Activated naive CD4-positive, alpha-beta T cell treated with anti-CD3 and anti-CD28 coated beads, Interleukin-2, amount 10 ng/mL, durations not matched to agents 7 days and 5 days (primary cell): ENCODE measurements at places on chromosomes 16 and 17.

DNA sequence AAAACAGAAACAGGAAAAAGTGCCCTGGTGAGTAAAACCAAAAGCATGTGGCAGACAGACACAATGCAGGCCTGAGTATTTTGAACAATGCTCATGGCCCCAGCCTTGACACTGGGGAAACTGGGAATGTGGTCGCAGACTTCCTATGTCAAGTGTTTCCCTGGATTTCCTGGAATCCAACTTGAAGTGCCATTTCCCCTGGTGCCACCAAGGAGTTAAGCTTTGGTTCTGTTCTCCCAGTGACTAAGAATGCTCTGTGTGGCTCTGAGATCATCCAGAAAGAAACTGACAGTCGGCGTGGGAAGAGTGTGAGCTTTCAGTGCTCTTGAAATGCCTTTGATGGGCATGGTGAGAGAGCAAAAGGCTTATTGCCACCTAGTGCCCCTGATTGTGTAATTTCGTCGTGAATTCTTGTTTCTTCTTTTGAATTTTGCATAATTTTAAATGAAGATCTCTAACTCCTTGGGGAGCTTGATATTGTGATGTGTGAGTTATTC, 96.0 kb downstream of the YPEL2 start:
- peaks cover 5% of the 10 kb centered on the region for H3K27me3 ChIP-seq
- H3K4me3 ChIP-seq: no peak overlapping the region
- H3K4me1 ChIP-seq: peaks cover 10% of the 10 kb centered on the region
- no peak overlapping the region for H3K27ac ChIP-seq
- H3K36me3 ChIP-seq: no peaks in the 10 kb centered on the region
- peak; percentile 35 for DNase-seq

GRCh38 chr16:31569360-31569717, 41.6 kb downstream of the AHSP start:
- peaks cover 3% of the 10 kb centered on the region for H3K4me1 ChIP-seq
- no peak for DNase-seq
- H3K27ac ChIP-seq: no peak overlapping the region
- no peak overlapping the region for H3K4me3 ChIP-seq
- H3K36me3 ChIP-seq: peaks cover 2% of the 10 kb centered on the region
- H3K27me3 ChIP-seq: peaks cover 59% of the 10 kb centered on the region

DNA sequence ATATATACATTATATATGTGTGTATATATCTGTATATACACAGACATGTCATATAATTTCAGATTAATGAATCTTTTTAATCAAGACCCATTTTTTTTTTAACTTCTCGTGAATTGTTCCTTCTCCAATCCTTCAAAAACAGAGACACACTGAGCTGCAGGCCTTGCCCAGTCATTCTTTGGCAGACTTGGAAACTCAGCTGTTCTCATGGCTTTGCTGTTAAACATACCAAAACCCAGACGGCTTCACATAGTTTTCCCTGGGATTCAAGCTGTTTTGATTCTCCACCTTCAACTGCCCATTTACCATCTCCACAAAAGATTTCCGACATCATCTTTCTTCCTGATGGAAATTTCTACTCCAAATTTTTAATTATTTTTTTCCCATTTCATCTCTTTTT, 148.7 kb downstream of the KCNJ2 start:
- no peak overlapping the region for H3K27ac ChIP-seq
- H3K27me3 ChIP-seq: no peaks in the 10 kb centered on the region
- H3K4me3 ChIP-seq: no peak overlapping the region

DNA sequence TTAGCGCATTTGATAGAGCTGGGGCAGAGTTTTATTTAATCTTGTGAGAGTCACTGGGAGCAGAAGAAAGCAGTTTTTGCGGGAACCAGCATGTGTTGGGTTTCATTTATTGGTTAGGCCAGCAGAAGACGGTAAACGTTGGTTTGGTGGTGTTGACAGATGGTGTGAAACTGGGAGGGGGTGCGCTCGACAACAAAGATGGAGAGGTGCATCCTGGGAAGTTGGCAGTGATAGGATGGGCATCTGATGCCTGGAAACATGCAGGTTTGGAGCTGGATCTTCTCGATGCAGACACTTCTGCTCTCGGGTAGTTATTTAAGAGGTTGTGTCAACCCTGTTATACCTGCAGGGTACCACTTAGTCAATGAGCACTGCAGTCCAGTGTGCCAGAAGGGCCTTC, 24.9 kb upstream of the CLEC18A start:
- H3K4me1 ChIP-seq: no peaks in the 10 kb centered on the region
- no peak for DNase-seq
- H3K27ac ChIP-seq: no peak overlapping the region
- H3K27me3 ChIP-seq: no peaks in the 10 kb centered on the region
- H3K4me3 ChIP-seq: no peak overlapping the region
- H3K36me3 ChIP-seq: peaks cover 10% of the 10 kb centered on the region

DNA sequence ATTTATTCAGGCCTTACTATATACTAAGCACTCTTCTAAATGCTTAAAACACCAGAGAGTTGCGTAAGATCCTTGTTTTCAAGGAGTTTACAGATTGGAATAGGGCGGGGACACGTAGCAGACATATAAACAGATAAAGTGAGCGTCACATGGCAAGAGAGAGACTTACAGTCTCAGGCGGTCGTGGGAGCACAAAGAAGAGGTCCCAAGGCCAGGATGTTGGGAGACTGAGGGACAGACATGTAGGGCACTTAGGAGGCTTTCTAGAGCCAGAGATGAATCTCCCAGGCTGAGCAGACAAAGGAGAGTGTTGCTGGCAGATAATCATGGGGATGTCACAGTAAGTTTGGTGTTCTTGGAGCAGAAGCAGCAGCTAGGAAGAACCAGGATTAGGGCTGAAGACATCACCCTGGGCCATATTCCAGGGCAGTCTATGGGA, 119.1 kb upstream of the ANKFN1 start:
- DNase-seq: no peak
- H3K27me3 ChIP-seq: no peaks in the 10 kb centered on the region
- no peaks in the 10 kb centered on the region for H3K36me3 ChIP-seq
- no peaks in the 10 kb centered on the region for H3K4me1 ChIP-seq
- no peak overlapping the region for H3K27ac ChIP-seq

GRCh38 chr16:56491657-56492261, 28.1 kb downstream of the BBS2 start:
- H3K27me3 ChIP-seq: no peaks in the 10 kb centered on the region
- H3K36me3 ChIP-seq: peaks cover 3% of the 10 kb centered on the region
- no peaks in the 10 kb centered on the region for H3K4me1 ChIP-seq
- H3K4me3 ChIP-seq: no peak overlapping the region
- no peak overlapping the region for H3K27ac ChIP-seq

DNA sequence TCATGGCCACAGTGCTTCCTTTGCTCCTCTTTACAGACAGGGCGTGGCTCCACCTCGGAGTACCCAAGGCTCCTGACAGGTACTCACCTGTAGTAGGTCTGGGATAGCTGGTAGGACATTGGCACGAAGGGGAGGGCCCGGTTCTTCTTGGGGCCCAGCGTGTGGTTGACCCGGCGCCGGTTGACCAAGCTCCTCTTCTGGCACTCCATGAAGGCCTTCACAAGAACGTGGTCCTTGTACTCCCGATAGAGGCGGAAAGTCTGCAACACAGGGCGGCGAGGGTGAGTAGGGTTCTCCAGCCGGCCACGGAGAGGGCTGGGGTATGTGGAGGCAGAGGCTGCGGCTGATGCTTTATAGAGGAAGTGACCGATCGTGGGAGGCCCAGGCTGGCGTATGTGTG, 69.7 kb downstream of the IL21R start:
- no peak overlapping the region for H3K4me3 ChIP-seq
- no peaks in the 10 kb centered on the region for H3K4me1 ChIP-seq
- H3K27ac ChIP-seq: no peak overlapping the region
- peaks cover 72% of the 10 kb centered on the region for H3K36me3 ChIP-seq

- no peaks in the 10 kb centered on the region for H3K27me3 ChIP-seq
- DNase-seq: no peak
- peaks cover 51% of the 10 kb centered on the region for H3K36me3 ChIP-seq
- H3K4me1 ChIP-seq: peaks cover 7% of the 10 kb centered on the region
- no peak overlapping the region for H3K4me3 ChIP-seq
These were observed 14.2 kb downstream of the TERF2 start for GRCh38 chr16:69371564-69371963.
